ENCODE measurements at places on chromosomes 4 and X.

DNA sequence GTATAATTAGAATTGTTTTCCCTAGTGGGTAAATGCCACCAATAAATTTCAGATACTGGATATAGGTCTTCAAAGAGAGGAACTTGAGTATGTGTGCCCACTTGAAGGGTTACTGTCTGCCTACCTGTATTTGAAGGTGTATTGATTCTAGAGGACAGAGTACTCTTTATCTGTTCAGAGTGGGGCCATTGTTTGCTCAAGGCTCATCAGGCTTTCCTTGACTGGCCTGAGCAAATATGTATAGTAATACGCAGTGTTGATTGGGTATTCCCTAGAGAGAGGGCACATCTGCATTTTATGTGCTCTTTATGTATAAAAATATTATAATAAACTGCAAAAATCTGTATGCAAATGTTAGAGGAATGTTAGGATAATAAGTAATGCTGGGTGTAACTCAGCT is 23.7 kb downstream of the RP2 start:
- DNase-seq, result no peak

DNA sequence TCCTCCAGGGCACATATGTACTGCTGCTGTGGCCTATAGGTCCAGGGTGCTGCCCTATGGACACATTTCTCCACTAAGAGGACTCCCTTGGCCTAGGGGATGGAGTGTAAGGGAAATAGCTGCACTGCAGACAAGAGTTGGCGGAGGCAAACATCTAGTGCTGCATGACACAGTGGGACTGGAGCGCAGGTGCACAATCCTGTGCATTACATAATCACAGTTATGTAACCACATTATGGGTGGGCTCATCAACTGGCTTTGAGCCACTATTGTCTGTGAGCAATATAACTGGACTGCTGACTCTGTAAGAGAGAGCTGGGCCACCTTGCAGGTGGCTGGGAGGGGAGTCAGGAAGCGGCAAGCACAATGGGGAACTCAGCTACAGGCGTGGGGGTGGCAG is 3.2 kb upstream of the TIGD2 start:
- no peak for DNase-seq

DNA sequence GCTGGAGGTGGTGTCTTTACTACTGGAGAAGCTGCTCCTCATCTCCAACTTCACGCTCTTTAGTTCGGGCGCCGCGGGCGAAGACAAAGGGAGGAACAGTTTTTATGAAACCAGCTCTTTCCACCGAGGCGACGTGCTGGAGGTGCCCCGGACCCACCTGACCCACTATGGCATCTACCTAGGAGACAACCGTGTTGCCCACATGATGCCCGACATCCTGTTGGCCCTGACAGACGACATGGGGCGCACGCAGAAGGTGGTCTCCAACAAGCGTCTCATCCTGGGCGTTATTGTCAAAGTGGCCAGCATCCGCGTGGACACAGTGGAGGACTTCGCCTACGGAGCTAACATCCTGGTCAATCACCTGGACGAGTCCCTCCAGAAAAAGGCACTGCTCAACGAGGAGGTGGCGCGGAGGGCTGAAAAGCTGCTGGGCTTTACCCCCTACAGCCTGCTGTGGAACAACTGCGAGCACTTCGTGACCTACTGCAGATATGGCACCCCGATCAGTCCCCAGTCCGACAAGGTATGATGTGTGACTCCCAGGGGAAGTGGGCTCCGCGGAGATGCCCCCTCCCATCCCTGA is 634 bp downstream of the LRAT start:
- no peak for DNase-seq

DNA sequence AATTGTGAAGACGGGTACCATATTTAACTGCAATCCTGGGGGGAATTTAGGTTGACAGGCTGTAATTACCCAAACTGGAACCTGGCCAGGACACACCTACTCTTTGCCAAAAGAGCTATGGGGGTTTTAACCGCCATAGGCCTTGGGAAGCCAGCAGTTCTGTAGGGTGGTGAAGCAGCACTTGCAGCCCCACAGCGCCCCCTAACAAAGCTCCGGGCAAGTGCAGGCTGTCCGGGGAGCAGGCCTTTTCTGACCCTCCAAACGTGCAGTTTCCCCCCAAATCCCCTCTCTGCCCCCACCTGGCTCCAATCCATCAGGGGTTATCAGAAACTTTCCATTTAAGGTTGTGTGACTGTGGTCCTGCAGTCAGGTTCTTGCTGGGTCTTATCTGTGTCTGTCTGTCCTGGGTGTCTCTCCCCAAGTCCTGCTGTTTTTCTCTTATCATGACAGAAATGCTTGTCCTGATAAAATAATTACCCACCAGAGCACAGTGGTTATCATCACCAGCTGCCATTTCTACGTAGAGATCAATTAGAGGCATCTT is 350.9 kb downstream of the MID1IP1 start:
- DNase-seq, result no peak

DNA sequence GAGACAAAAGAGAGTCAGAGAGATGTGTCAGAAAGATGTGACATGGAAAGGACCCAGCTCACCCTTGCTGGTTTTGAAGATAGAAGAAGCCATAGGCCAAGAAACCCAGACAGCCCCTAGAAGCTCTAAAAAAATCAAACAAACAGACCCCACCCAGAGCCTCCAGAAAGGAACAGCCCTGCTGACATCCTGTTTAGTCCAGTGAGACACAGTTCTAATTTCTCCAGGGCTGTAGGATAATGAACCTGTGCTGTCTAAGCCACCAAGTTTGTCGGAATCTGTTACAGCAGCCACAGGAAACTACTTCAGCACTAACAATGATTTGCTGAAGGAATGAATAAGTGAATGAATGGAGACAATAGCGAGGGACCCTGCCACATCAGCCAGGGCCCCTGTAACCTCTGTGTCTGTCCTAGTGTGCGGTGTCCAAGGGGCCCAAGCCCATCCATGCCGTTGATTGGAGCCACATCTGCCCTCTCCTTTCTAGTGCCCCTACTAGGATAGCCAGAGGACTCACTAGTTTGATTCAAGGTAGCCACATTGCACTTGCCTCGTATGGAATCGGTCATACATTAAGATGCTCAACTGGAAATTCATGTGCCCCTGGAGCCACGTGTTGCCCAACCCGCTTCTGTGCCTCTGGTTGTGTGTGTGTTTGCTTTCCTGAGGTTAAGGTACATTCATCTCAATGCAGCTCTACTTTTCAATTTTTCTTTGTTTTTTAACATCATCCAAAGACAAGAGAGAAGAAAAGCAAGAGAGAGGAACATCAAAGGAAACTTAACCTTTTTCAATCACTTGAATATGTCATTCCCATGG is 32.5 kb upstream of the SLC2A9 start:
- DNase-seq, result no peak

GRCh38 chr4:21083413-21083812 is 383.2 kb downstream of the PACRGL start:
- no peak for DNase-seq

GRCh38 chrX:153592966-153593688 is 5.8 kb downstream of the CCNQ start:
- DNase-seq, result no peak

DNA sequence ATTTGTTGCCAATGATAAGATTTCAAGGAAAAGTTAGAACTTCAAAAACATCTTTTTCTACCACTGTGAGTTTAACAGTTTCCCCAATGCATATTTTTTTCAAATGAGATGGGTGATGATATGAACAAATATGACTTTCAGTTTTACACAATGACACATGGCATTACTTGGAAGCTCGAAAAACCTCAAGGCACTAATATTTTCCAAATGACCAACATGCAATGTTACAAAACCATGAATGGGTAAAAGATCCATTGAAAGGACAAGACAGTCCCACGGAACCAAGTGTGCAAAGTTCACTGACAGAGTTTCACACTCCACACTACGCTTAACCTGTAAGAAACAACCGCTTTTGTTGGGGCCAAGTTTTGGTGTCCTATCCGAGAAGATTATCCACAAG is 84.5 kb downstream of the CD99L2 start:
- no peak for DNase-seq

DNA sequence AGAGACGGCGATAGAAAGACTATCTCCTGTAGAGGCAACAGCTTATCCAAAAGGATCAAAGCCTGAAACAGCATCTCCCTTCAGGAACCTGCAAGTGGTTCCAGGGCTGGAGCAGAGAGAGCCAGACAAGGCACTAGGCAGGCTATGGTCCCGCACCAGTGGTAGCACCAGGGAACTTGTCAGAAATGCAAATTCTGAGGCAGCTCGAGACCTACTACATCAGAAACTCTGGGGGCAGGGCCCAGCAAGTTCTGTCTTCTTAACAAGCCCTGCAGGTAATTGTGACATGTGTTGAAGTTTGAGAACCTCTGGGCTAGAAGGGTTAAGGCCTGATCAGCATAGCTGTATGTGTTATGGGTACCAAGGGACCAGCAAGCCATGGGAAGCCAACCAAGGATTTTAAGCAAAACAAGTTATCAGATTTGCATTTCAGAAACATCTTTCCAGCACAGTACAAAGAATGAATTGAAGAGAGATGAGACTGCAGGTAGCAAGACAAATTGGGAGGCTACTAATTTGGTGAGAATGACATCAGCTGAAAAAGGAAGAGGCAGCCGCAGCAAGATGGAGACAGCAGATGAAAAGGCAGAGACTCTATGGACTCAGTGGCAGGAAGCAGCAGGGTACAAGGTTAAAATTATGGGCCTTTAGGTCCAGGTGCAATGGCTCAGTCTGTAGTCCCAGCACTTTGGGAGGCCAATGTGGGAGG is 139.7 kb downstream of the TSPAN5 start:
- DNase-seq, result no peak

DNA sequence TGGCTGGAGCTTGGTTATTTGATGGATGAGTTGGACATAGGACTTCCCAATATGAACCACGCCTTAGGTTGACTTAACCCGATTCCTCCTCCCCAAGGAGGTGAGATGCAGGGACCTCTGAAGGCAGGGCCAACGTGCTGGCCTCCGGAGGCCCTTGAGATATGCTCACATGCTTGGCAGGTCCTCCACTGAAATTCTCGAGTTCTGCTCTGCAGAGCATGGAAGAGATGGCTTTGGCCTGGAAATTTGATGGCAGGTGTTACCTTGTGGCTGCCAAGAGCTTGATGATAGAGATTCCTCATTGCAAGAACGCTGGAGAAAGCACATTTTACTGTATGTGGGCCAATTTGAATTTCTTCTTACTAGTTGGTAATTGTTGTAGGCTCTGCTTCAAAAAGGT is 117.4 kb upstream of the LIMCH1 start:
- DNase-seq, result no peak

- DNase-seq, result no peak
These were observed 103.5 kb downstream of the TECRL start for GRCh38 chr4:64305565-64306254.

DNA sequence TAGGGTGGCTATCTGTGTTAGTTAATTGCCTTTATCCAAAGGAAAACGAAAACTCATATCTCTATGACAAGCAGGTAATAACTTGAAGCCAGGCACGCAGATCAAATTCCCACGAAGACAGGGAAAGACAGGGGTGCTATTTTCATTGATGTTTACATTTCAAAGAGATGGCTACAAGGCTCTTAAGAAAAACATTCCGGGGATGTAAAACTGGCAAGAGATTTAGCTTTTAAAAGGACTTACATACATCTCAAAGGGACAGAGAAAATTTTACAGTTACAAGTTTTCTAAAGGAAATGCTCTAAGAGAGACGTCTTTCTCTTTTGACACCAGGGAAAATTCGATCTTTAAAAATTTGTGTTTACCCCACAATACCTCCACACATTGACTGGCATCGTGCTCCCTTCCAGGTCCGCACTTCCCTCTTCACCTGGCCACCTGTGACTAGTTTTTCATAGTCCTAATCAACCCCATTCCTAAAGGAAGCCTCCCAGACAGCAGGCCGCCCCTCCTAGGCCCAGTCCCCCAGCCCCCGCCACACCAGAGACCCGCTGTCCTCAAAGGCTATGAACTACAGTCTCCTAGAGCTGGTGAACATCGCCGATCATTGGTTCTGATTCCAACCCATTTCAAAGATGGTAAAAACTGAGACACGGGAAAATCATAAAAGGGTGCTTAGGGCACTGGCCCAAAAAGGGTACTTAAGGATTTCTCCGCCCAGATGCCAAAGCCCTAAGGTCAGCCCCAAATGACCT is 649 bp upstream of the ARAF start:
- no peak for DNase-seq

DNA sequence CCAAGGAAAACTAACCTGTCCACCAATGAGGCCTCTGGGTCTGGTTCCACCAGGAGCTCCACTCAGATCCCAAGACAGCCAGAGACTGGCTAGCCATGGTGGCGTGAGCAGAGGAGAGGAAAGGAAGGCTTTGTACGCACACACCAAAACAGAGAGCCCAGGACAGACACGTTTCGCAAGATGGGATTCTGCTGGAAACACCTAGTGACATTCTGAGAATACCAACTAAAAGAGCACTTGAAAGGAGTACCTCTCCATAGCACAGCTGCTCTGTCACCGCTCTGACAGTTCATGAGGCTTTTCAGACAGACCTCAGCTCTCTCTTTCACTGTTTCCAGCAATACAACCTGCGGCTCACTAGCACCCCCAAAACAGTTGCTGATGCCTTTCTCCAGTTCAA is 105.0 kb downstream of the SH3KBP1 start:
- DNase-seq, result no peak

DNA sequence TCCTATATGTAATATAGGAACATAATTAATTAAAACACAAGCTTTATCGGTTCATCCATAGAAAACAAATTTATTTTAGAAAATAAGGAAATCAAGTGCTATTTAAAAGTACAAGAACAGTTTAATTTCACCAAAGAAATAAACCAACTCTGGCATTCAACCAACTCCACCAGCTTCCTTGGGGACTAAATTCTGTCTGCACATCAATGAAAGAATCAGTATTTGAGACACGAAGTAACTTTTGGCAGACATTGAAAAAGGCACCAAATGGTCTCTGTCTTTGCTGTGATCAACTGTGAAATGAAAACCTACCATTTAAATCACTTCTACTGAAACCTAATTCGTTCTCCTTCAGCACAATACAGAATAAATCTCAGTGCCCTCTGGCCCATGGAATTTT is 719.7 kb upstream of the GRIA3 start:
- DNase-seq, result no peak

DNA sequence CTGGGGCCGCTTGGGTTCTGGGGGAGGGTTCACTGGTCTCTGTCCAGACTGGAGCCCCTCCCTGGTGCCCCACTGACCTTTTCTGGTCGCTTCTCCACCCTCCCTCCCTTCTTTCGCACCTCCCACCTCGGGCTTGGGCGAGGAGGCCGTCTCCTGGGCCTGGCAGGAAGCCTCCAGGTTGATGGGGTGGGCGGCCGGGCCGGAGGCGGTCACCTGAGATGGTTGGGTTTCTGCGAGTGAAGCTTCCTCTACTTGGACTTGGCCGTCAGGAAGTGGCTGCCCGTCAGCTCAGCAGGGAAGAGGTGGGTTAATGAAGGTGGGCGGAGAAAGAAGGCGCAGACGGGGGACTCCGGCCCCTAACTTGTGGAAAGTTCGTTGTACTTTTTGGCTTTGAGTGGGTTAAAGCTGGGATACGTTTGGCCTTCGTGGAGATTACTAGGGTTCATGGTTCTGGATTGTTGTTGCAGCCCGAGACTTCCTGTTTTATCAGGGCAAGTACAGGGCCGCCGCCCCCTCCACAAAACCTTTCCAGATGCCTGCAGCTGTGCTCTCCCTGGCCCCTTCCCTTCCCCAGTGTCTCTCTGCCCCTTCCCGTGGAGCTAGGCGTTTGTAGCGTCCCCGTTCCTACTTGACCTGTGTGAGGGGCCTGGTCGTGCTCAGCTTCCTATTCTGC is 1.2 kb downstream of the AKAP17A start:
- no peak for DNase-seq

- DNase-seq, result no peak
These were observed 24.8 kb downstream of the CCNI start for GRCh38 chr4:77050962-77051361.
